ENCODE measurements at places on chromosomes 13 and 19. TPM values are rescaled to one million over a fixed set of nuclear protein-coding genes. Genes with fewer than 3 reads are reported as not detected.

The LRCH1 gene
- total RNA-seq, result 8.7 TPM

- H3K27me3 ChIP-seq, result no peaks in the 10 kb centered on the region
- H3K27ac ChIP-seq, result peak overlapping the region; percentile 53
- no peaks in the 10 kb centered on the region for H3K36me3 ChIP-seq
- DNase-seq, result no peak
- no peak overlapping the region for H3K4me3 ChIP-seq
Observed at GRCh38 chr13:98563071-98563470, 13.8 kb downstream of the STK24 start.

DNA sequence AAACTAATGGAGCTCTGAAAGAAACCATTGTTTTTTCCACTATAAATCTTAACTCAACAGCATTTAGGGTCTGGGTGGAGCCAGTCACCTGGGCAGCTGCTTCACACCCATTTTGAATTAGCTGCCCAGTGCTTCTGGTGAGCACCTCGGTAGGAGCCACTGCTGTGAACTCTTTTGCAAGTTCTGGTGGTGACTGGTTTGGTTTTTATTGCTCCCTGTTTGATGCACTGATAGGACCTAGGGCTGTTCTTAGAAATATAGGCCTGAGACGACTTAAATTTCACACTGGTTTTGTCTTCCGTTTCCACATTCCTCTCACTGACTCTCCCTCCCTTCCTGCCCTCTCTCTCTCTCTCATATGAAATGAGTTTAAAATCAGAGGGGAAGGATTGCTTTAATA is 103.9 kb downstream of the GGACT start:
- no peak overlapping the region for H3K4me3 ChIP-seq
- H3K4me1 ChIP-seq, result no peaks in the 10 kb centered on the region
- no peaks in the 10 kb centered on the region for H3K27me3 ChIP-seq
- no peak for DNase-seq
- H3K27ac ChIP-seq, result no peak overlapping the region

- no peaks in the 10 kb centered on the region for H3K36me3 ChIP-seq
- H3K27ac ChIP-seq, result no peak within 1 kb of the TSS
- no peak within 1 kb of the TSS for H3K4me3 ChIP-seq
- H3K4me1 ChIP-seq, result peaks cover 4% of the 10 kb centered on the region
- no peak for DNase-seq
- H3K27me3 ChIP-seq, result no peaks in the 10 kb centered on the region
Observed at GRCh38 chr19:49896863-49897621, at the start of gene IL4I1. IL4I1 (minus strand) TSS chr19:49896887; CDS start chr19:49896160, 727 bp downstream.

DNA sequence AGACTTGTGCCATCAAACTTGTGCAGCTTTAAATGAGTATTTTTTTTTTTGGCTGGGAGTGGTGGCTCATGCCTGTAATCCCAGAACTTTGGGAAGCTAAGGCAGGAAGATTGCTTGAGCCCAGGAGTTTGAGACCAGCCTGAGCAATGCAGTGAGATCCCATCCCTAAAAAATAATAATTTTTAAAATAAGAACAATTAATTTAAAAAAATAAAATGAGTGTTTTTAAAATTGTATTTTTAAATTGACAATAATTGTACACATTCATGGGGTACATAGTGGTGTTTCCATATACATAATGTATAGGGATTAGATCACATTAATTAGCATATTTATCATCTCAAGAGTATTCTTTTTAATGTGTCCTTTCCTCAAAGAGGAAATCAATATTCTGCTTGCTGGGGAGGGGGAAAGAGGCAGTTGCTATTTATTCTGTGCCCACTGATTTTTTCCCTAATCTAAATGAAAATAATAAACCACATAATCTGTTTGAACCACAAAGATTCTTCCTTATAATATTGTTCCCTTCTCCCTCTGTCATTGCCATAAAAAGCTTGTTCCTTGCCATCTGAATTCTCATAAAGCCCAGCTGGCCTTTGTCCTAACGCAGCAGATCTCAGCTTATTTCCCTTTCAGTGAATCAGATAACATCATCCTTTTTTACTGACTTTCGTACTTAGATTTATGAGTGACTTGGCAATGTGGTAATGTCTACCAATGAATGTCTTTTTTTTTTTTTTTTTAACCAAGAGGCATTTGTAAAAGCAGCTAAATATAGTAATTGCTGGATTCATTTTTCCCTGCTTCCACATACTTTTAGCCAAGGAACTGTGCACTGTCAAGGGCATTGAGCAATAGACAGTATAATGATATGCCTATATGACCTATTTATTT is 81.8 kb upstream of the RUBCNL start:
- H3K4me3 ChIP-seq, result no peak overlapping the region
- H3K4me1 ChIP-seq, result no peaks in the 10 kb centered on the region
- H3K27me3 ChIP-seq, result no peaks in the 10 kb centered on the region

All from fibroblast of lung (primary cell).